ENCODE measurements at places on chromosomes 13 and 19.

GRCh38 chr13:30415430-30416030, 6.8 kb upstream of the UBE2L5 start:
- DNase-seq: no peak

DNA sequence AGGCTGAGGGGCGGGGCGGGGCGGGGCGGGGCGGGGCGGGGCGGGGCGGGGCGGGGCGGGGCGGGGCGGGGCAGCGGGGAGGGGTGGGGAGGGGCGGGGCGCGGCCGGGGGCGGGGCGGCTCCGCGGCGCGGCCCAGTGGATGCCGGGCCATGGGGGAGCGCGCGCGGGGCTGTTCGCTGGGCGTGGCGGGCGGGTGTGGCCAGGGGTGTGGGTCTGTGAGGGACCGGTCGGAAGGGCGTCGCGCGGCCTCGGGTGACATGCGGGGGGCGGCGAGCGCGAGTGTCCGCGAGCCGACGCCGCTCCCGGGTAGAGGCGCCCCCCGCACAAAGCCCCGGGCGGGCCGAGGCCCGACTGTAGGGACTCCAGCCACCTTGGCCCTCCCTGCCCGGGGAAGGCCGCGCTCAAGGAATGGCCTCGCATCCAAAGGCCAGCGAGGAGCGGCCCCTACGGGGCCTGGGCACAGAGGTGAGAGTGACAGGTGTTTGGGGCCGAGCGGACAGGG, at the start of gene ZFP28:
ZFP28 (plus strand) TSS at position 188 of the 503 bp plus-strand sequence; CDS start at position 259, 71 bp downstream.
- no peak for DNase-seq

- DNase-seq: no peak
These were observed 19.3 kb downstream of the DPP9 start for GRCh38 chr19:4704317-4704673.

- no peak for DNase-seq
These were observed 9.9 kb downstream of the LYPD3 start for GRCh38 chr19:43455321-43456113.

DNA sequence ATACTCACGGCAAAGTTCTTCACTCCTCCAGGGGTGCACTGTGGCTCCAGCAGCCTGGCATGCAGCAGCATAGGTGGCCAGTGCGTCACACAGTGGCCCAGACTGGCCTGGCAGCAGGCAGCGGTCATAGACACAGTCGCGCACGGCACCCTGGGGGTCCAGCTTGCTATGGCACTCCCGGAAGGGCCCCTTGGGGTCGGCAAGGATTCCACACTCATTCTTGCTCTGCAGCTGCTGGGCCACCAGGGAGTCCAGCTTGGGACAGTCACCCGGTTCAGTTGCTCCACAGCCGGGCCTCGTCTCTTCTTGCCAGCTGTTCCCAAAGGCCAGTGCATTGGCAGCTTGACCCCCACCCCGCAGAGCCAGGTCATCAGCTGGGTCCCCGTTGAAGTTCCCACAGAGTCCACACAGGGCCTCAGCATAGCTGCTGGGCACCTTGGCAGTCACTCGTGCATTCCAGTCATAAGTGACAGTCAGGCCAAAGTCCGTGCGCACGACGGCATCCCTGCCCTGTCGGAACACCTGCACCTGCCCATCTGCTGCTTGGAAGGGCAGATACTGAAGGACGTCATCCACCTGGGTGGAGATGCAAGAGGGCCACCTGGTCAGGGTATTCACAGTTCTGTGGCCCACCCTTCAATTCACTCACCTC, 20.6 kb downstream of the FCGBP start:
- DNase-seq: no peak

DNA sequence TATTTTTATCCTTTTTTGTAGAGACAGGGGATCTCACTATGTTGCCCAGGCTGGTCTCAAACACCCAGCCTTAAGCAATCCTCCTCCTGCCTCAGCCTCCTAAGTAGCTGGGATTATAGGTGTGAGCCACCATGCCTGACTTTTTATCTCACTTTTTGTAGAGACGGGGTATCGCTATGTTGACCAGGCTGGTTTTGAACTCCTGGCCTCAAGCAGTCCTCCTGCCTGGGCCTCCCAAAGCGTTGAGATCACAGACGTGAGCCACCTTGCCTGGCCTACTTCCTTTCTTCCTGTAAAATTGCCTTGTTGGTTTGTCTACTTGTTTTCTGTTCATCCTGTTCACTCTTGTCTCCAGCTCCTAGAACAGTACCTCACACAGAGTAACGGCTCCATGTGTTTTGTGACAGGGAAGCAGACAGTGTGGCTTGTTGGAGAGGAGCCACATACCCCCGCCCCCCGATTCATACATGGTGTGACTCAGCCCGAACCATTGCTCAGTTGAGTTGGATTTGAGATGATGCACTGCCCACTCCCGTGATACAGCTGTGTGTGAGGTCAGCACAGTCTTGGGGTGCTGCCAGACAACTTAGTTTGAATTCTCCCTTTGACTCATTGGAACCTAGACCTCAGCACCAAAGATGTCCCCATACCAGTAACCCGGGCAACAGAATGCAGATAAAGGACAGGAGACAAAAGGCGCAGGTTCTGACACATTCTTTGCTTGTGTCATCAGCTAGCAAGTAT, 34.2 kb downstream of the GPR42 start:
- DNase-seq: peak; percentile 84

DNA sequence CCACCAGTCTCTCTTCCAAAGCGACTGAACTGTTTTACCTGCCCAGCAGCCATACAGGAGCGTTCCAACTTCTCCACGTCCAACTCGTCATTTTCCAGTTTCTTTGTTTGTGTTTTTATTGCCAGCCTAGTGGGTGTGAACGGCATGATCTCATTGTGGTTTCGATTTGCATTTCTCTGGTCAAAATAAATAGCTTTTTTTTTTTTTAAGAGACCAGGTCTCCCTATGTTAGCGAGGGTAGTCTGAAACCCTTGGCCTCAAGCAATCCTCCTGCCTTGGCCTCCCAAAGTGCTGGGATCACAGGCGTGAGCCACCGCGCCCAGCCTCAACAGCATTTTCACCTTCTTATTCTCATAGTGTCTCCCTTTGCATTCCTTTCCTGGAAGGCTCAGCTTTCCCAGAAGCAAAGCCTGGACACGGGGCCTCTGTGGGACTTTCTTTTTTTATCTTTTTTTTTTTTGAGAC, 4.2 kb upstream of the JSRP1 start:
- peak; percentile 55 for DNase-seq

- DNase-seq: peak; percentile 91
These were observed 1.8 kb downstream of the MBNL2 start for GRCh38 chr13:97223711-97224541.

GRCh38 chr19:11485245-11485837, 4.5 kb upstream of the ELAVL3 start:
- no peak for DNase-seq

- no peak for DNase-seq
These were observed 19.8 kb downstream of the KANK2 start for GRCh38 chr19:11177592-11177991.

GRCh38 chr19:49635530-49636232, 4.3 kb downstream of the RRAS start:
- DNase-seq: peak; percentile 27

DNA sequence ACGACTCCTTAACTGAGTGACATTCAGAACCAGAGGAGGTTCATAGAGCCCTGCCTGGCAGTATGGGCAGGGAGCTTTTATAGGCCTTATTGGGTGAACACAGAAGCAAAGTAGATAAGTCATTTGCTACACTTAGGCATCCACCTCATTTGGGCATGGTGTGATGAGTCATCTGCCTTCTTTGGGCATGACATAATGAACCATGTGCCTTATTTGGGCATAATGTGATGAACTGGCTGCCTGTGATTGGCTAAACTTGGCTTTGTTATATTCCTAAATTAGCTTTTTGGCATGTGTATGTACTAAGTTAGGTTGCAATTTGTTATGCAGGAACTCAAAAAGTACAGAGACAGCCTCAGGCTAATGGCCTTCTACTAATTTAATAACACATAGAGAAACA, 2210.2 kb upstream of the PCDH20 start:
- peak; percentile 36 for DNase-seq

- no peak for DNase-seq
These were observed 88.8 kb downstream of the ZNF429 start for GRCh38 chr19:21593934-21594820.

DNA sequence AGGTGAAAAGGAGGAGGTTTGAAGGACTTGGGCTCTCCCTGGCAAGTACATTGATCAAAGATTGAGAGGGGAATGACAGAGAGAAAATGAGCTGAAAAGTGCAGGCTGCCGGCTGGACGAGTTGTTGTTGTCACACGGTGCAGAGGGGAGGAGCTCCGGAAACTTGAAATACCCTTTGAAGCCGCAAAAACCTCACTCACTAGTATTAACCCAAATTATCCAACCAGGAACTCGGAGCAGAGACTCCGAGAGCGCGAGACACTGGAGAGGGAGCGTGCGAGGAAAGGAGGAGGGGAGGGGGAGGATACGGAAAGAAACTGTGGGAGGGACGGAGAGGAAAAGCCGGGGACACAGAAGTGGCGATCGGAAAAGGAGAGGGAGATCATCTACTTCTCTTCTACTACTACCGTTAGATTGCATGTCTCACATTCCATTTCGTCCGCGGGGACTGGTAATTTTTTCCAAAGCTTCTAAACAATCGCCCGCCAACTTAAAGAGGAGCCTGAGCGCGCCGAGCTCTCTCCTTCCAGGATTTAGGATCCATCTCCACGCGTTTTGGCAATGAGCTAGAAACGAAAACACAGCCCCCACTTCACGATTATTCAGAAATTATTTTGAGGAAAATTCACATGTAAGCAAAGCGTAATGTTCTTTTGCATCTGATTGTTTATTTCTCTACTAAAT, at the start of gene DACH1:
DACH1 (minus strand) TSS at position 74 of the 684 bp plus-strand sequence.
- peak; percentile 82 for DNase-seq

GRCh38 chr19:53907193-53907581, 1.9 kb upstream of the CACNG7 start:
- DNase-seq: no peak

DNA sequence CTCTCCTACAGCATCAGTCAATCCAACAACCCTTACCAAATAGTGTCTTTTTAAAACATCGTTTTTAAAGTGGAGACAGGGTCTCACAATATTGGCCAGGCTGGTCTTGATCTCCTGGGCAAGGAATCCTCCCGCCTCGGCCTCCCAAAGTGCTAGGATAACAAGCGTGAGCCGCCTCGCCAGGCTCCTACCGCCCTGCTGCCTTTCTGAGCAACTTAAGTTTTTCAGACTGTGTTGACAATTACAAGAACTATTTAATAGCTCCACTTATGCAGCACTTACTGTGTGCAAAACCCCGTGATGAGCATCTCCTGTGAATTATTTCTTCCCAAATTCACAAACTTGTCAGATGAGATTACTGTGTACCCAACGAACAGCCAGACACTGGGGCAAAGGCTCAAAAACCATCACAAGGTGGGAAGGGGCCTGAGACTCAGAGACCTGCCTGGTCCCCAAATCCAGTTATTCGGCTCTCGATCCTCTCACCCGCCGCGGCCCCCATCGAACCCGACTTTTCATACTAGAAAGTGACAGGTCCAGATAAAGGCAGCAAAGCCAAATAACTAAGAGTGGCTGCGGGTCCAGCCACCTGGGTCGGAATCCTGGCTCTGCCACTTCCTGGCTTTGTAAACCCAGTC, 581 bp downstream of the RPL18 start:
- DNase-seq: no peak

DNA sequence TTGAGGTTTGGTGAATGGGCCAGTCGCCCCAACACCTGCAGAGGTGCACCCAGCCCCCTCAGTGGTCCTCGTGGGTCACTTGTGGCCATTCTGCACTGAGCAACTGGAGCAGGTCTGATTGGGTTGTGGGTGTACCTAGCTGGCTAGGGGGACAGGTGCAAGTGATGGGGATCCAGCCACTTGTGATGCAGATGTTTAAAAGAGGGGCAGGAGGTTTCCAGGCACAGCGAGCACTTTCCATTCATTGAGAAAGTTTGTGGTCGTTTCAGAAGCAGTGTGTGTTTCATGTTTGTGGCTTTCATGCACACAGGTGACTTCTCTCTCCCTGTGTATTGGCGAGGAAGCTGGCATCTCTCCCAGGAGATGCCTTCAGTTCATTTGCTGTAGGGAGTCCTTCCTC, 34.7 kb downstream of the TSSK6 start:
- no peak for DNase-seq

- peak; percentile 15 for DNase-seq
These were observed 695 bp downstream of the TICAM1 start for GRCh38 chr19:4830768-4831265.

DNA sequence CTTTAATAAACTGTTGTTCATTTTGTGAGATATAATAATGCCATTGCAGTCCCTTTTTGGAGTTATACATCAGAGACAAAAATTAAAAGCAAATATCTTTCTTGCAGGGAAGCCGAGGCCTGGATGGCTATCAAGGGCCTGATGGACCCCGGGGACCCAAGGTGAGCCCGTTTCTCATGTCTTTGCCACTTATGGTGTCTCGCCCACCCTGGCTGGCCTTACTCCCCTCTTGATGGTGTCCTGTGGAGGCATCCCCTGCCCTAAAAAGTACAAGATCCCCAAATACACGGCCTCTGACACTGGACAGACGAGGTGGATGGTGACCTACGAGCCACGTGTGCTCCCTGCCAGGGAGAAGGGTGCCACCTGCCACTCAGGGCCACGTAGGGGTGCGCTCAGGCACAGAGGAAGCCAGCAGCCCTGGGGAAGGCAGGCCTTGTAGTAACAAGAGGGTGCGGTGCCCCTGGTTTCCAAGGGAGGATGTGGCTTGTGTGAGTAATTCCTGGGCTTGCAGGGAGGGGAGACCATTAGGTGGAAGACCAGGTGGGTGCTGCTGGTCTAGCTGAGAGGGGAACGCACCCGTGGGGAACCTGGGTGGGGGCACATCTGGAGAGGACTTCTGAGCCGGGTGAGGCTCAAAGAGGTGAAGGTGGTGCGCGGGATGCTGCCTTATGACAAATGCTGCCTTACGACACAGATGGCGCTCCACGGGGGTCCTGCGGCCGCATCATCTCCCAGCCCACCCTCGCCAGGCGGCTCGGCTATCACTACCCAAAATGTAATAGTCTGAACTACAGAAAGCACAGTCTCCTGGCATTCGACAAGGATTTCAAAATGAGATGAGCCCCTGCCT, 115.6 kb downstream of the RAB20 start:
- DNase-seq: peak; percentile 84

GRCh38 chr13:111323549-111323948, 3.1 kb downstream of the TEX29 start:
- DNase-seq: no peak

DNA sequence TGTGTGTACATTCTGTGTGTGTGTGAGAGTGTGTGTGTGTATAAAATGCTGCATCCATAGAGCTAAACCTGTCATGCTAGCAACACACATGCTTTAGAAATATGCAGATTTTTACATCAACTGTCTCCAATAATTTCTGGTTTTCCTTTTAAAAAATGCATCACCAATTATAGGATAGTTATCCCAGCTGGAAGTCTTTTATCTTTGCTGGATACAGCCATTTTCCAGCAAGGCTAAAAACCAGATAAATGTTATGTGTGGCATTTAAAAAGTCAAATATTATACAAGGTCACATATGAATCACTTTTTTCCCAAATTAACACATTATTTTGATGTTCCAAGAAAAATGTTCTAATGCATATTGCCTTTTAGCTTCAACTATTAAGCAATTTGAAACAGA, 202.0 kb upstream of the IPO5 start:
- DNase-seq: no peak
